ENCODE measurements at places on chromosomes 12 and 14. TPM values are rescaled to one million over a fixed set of nuclear protein-coding genes. Genes with fewer than 3 reads are reported as not detected.

Gene GYS2
- total RNA-seq, result not detected

DNA sequence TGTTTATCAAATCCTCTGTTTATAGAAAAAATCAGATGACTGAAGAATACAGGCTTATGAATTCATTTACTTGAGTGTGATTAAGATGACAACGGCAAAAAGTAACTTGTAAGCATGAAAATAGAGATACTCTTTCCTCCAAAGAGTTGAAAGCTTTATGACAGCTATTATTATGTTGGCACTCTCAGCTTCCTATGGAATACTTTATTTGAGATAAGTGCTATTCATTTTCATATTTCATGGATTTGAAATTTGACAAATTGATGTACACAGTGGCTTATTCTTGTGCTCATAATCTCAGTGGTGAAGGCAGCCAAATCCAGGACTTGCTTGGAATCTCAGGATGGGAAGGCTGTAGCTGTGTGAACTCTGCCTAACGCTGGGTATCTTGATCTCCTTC lies 991.6 kb downstream of the GALC start:
- DNase-seq, result no peak

Gene REM2
- 0.12 TPM for total RNA-seq

Gene FSCB
- total RNA-seq, result not detected

- no peak for DNase-seq
These were observed 32.2 kb downstream of the SLC25A21 start for GRCh38 chr14:37140176-37140575.

DNA sequence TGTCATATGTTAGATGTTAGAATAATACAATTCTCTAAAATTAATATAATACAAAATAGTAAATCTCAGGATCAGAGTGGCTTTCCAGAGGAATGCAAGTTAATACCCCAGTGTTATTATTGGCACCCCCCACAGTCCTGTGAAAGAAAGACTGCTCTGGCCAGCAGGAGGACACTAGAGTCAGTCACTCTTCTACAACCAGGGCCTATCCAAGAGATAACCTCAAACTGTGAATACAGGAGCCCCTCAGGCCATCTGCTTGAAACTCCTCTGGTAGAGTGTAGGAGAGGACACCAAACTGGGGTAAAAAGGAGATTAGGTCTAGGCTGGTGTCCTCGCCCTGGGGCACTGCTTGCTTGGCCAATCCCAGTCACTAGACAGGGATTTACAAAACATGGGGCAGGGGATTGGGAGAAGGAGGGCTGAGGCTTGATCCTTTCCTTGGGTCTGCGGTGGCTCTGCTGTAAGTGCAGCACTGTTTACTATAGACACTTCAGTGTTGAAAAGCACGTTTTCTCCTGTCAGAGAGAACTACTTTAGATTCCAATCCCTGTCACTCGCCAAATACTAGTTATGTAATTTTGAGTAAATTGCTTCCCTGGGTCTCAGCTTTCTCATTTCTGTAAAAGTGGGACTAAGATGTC lies 44.5 kb upstream of the PTPRR start:
- no peak for DNase-seq

DNA sequence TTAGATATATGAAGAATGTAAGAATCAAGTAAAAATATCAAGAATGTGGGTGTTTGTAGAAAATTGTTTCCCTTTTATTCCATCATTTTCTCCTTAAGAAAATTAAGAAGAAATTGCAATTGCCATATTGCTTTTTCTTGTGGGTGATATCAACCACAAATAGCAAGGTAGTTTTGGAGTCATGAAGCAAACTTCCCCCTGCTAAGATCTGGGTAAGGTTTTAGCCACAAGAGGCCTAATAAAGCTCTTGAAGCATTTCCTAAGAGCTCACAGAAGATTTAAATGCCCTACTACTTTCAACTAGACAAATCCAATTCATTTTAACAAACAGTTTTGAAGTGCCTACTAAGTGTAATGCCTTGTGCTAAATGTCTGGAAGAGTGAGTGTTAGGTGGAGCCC lies 2.6 kb downstream of the GRIP1 start:
- DNase-seq, result no peak

DNA sequence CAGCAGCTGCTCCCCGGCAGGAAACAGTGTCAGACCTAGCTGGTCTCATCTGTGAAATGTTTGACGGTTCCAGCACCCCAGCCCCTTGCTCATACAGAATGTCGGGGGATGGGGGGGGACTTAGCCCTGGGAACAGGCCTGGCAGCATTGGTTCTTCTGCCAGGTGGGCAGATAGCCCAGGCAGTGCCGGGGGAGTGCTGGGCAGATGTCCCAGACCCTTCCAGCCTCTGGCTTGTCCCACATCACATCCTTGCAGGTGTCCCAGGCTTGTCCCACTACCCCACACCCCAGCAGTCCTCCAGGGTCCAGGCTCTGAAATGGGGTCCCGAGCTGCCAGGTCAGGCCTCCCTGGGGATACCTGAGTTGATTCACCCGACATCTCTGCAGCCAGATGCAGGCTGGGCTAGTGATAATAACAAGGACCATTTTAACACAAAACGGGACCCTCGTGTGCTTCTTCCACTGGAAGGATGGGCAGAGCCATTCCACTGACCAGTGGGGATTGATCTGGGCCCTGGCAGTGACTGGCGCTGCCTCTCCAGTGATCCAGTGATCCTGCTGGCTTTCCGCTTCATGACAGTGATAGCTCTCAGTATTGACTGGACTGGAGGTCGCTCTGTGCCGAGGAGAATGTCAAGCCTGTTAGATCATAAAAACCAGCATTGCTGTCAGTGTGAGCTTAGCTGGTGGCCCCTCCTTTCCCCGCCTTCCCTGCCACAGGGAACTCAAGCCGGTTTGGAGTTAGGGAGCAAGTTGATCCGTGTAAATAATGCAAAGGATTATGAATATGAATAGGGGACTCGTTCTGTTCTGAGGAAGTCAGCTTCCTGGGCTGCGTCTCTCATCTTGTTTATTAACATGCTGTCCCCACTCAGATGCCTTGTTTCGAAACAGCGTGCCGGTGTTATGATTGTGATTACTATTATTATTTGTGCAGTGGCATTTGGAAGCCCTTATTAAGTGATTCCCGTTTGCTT lies 180.6 kb downstream of the AACS start:
- no peak for DNase-seq

Gene ALKBH1
- total RNA-seq, result 15.8 TPM

GRCh38 chr12:51942056-51942455 lies 9.4 kb upstream of the ACVR1B start:
- no peak for DNase-seq

GRCh38 chr14:39055786-39056474 lies 47.1 kb downstream of the SEC23A start:
- peak; percentile 2 for DNase-seq

DNA sequence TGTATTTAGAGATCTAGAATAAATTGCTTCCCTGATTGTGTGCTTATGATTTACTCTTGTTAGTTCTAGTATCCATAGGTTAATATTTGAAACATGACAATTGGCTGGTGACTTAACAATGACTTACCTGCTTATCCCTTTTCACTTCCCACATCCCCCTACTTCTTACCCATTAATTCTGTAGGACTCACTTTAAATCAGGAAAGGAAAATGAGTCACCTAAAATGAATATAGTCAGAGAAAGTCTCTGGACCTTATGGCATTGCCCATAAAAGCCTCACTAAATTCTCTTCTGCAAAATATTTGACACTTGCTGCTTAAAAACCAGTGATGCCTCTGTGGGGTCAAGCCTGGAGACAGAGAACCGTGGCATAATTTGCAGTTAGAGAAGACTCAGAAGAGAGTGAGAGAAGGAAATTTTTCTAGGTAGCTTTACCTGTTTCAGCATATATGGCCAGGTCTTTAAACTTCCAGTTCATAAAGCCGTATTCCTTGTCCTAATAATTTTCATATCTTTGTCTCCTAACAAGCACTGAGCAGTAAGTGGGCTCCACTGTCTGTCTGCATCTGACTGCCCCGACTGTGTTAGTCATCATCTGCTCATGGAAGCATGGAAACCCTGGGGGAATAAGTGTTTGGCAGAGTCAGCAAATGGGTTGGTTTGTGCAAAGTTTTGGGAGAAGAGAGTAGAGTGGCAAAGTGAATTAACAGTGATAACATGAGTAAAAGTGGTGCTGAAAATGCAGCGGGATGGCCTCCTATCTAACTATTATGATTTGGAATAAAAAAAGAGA lies 294.4 kb downstream of the AKAP6 start:
- DNase-seq, result peak; percentile 87

DNA sequence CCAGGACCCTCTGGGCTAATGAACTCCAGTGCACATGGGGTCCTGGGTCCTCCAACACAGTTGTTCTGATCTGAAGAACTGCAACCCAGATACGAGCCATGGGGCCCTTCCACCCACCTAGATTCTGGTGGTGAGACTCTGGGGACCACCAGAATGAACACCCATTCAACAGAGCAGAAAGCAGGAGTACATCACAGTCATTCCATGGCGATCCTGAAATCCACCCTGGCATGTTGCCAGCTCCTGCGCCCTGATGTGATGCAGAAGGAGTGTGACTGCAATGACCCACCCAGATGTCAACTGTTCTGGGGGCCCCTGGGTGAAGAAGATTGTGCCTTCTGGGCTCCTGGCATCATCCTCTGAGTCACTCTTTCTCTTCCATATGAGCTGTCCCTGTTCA lies 211.6 kb downstream of the KIF26A start:
- DNase-seq, result no peak

Gene TMEM233
- total RNA-seq, result 0.59 TPM

Gene MYF6
- not detected for total RNA-seq

GRCh38 chr12:124819080-124819479 lies 44.6 kb downstream of the SCARB1 start:
- no peak for DNase-seq

Gene BCL2L14
- not detected for total RNA-seq

GRCh38 chr12:41325336-41325735 lies 137.2 kb downstream of the PDZRN4 start:
- no peak for DNase-seq

DNA sequence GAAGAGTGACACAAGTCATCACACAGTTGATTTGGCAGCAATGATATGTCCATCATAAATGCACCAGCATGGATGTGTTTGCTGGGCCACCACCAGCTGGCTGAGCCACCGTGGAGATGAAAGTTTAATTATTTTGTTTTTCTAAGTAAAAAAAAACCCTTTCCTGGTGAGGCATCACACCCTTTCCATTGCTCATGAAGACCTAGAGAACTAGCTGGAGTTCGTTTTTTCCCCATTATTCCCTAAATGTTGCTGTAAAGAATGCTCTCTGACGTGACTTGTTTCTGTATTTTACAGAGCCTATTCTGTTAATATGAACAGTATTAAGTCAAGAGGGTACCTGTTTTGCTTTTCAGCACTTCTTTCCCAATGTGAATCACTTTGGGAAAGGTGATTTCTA lies 257.9 kb downstream of the MSRB3 start:
- no peak for DNase-seq

Gene CCDC175
- not detected for total RNA-seq

Gene TRPV4
- 0.96 TPM for total RNA-seq

Gene KIF5A
- total RNA-seq, result 1.9 TPM

Gene CLSTN3
- 4.5 TPM for total RNA-seq

DNA sequence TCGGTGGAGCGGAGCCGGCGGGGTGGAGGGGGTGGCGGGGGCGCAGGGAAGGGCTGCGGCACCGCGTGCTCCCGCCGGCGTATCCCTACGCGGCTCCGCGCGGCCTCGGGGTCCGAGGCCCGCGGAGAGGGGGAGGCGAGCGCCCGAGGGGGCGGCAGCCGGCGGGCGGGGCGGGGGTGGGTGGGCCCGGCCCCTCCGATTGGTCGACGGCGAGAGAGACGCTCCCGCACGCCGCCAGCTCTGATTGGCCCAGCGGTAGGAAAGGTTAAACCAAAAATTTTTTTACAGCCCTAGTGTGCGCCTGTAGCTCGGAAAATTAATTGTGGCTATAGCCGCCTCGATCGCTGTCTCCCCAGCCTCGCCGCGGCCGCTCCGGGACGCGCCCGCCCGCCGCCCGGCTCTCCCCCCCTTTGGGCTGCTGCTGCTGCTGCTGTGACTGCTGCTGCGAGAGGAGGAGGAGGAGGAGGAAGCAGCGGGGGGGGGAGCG lies at the start of gene FOXG1:
TSS of gene FOXG1 (plus strand) at position 319 of the 487 bp plus-strand sequence. CDS start 493 bp downstream, outside the sequence.
- DNase-seq, result peak; percentile 15

GRCh38 chr12:23533265-23533664 lies 416.2 kb downstream of the SOX5 start:
- no peak for DNase-seq

- DNase-seq, result no peak
These were observed 5.0 kb upstream of the MGAT4C start for GRCh38 chr12:86261142-86261541.

DNA sequence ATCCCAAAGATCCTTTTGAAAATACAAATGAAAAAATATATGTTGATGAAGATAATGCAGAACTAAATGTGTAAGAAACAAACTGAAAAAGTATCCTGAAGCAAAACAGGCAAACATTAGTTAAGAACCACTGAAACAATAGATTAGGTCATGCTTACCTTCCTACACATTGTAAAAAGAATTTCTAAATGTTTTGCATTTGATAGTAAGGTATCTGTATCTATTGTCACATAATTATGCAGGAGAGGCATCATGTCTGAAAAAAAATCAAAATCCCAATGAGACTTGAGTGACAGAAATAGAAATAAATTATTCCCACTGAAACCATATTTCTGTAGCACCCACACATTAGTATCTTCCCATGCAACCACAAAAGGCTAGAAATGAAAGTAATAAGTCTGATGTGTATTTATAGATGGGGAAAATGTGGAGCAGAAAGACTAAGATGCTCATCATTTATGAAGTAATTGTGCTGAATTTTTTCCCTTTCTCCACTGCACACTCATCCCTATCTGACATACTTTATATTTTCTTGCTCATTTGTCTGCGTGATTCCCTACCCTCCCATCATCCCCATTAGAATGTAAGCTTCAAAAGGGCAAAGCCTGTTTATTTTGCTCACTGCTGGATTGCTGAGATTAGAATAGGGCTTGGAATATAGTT lies 43.5 kb downstream of the IPO8 start:
- DNase-seq, result no peak

Gene KRT5
- total RNA-seq, result not detected

Gene PPP4R4
- 0.36 TPM for total RNA-seq

GRCh38 chr14:39154594-39155189 lies 15.4 kb downstream of the TRAPPC6B start:
- DNase-seq, result no peak

- no peak for DNase-seq
These were observed 17.2 kb upstream of the NPFF start for GRCh38 chr12:53524476-53524875.

GRCh38 chr14:103528587-103529382 lies at the start of gene TRMT61A:
Gene TRMT61A, plus strand, starts transcription at chr14:103529196. Its CDS starts 783 bp downstream, at chr14:103529979.
- DNase-seq, result peak; percentile 90

DNA sequence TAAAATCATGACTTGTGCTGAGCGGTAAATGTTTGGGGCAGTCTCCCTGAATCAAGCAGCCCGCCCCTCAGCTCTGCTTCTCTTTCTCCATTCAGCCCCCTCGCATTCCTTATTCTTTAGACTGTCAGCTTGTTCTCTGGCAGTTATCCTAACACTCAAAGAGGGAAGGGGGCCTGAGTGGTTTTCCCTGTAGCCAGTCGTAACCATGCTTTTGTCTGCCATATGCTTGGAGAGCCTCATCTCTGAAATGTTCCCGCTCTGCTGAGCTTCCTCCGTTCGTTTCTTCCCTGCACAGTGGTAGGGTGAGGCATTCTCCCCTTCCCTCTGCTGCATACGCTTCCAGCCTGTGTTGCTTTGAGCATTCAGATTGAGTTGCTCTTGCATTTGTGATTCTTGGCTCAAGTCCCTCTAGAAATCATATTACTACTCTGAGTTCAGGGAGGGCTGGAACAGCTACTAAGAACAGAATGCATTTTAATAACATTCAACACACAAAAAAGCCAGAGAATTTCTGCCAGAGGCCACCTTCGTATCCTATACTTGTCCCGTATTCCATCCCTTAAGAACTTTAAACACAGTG lies 119.7 kb downstream of the FBXL14 start:
- peak; percentile 89 for DNase-seq

Gene KRT73
- not detected for total RNA-seq
